ENCODE measurements at places on chromosomes 2 and 18.

- no peak for DNase-seq
Observed at GRCh38 chr2:173280853-173281252, 73.8 kb upstream of the CDCA7 start.

GRCh38 chr2:174617120-174617519 lies 19.5 kb upstream of the WIPF1 start:
- DNase-seq: no peak

DNA sequence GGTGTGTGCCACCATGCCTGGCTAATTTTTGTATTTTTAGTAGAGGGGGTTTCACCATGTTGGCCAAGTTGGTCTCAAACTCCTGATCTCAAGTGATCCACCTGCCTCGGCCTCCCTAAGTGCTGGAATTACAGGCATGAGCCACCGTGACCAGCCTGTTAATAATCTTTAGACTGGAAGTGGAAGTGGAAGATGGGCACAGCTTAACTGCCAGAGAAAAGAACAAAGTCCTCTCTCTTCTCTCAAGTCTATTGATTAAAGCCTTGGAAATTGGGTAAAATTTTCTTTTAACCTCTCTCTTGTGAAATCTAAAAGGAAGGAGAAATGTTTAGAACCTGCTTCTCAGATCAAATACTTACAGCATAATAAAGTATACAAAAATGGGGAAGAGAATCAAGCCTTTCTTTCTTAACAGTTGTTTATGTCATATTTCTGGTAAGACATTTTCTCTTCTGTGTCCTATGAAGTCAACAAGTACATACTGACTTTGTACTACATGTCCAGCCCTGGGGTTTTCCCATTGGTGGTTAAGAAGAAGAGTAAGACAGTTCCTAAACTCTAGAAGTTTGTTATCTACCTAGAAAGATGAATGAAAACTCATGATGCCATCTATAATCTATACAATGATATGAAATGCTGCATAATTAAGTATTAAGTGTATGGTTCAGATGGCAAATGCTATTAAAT lies 4.6 kb downstream of the TMEM169 start:
- no peak for DNase-seq

DNA sequence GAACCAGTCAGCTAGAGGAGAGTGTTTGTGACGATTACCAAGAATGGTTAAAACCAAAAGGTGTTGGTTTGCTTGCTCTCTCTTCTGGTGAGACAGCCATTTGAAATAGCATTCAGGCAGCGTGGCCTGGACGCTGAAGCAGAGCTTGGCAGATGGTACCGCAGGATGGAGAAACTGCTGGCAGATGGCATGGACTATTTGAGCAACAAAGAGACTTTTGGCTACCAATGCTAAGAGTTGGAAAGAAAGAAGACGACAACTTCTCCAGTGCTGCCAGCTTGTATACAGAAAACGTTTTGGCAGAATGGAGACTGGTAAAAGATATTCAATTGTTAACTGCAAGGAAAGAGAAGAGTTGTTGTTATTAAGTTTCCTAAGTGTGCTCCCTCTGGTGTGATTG lies 315.0 kb downstream of the PARD3B start:
- DNase-seq: peak; percentile 52

GRCh38 chr2:22907330-22907729 lies 477.6 kb upstream of the KLHL29 start:
- no peak for DNase-seq

GRCh38 chr2:46098621-46099062 lies 198.6 kb upstream of the EPAS1 start:
- DNase-seq: no peak

GRCh38 chr2:99851089-99851488 lies 291.3 kb downstream of the AFF3 start:
- no peak for DNase-seq

DNA sequence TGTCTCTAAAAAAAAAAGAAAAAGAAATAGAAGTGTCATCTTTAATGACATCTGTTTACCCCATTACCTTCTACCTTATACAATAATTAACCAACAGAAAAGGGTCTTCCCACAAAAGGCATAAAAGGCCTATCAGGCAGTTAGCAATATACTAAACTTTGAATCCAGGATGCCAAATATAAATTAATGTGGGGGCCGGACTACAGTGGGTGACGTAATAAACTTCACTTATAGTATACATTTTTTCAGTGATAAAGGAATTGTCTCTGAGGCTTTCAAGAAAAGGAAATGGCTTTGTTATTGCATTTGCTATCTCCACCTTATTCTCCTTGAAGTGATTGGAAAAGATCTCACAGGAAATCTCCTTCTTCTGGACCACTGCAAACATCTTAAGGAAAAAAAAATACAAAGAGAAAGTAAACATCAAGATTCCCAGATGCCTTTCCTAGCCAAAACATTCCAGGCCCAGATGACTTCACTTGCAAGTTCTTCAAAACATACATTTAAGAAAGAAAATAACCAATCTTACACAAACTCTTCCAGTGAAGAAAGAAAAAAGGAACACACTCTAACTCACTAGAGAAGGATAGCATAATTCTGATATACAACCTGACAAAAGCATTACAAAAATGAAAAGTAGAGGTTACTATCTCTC lies 126.2 kb upstream of the CAB39 start:
- no peak for DNase-seq

GRCh38 chr2:183935005-183935404 lies 663.3 kb upstream of the ZNF804A start:
- no peak for DNase-seq

DNA sequence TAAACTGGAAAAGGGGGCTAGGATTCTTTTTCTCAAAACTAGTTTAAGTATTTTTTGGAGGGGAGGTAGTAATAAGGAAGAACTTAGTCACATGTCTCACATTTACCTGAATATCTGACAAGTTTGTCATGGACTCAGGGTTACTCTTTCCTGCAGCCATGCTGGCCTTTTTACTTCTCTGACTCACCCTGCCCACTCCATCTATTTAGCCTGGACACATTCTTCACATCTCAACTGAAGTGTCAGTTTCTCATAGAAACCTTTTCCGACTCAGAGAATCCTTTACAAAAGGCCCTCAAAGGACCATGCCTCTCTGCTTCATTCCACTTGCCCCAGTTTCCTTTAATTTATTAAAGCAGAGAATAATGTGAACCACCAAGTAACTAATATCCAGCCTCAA lies 42.6 kb downstream of the SCN7A start:
- DNase-seq: no peak

DNA sequence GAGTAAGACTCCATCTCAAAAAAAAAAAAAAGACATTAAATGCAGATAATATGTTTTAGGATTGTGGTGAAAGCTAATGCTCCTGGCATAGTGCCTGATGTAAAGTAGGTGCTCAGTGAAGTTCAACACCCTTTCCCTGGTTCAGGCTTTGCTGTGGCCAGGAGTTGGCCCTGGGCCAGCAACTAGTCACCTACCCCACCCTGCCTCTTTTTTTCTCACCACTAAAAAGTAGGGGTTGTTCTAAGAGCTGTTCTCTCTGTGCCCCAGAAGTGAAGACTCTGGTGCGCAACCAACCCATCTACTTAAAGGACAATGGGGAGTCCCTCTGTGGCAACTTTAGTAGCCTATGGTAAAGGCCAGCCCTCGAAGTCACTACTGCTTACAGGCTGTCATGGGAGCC lies 75.9 kb downstream of the DNMT3A start:
- no peak for DNase-seq

DNA sequence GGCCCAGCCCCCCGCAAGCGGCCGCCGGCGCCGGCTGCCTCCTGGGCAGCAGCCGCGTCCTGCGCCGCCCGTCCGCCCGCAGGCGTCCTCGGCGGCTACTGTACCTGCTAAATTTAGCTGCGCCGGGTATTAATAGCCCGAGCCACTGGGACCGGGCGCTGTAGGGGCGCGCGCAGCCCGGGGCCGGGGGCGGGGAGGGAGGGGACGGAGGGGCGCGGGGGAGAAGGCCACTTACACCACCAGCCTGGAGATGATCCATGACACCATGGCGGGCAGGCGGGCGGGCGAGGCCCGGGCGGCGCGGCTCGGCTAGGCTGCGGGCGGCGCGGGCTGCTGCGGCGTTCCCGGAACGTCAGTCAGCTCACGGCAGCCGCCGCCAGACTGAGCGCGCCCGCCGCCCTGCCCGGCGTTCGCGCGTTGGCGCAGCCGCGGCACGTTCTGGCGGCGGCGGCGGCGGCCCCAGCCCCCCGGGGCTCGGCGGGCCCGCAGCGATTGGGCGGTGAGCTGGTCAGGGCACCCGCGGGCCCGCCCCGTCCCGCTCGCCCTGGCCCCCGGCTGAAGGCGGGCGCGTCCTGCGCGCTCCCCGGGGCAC lies at the start of gene REEP1:
REEP1 (minus strand) TSS at position 383 of the 592 bp plus-strand sequence; CDS start at position 267, 116 bp downstream.
- peak; percentile 88 for DNase-seq

GRCh38 chr2:63486861-63487290 lies 101.4 kb downstream of the WDPCP start:
- DNase-seq: peak; percentile 19

DNA sequence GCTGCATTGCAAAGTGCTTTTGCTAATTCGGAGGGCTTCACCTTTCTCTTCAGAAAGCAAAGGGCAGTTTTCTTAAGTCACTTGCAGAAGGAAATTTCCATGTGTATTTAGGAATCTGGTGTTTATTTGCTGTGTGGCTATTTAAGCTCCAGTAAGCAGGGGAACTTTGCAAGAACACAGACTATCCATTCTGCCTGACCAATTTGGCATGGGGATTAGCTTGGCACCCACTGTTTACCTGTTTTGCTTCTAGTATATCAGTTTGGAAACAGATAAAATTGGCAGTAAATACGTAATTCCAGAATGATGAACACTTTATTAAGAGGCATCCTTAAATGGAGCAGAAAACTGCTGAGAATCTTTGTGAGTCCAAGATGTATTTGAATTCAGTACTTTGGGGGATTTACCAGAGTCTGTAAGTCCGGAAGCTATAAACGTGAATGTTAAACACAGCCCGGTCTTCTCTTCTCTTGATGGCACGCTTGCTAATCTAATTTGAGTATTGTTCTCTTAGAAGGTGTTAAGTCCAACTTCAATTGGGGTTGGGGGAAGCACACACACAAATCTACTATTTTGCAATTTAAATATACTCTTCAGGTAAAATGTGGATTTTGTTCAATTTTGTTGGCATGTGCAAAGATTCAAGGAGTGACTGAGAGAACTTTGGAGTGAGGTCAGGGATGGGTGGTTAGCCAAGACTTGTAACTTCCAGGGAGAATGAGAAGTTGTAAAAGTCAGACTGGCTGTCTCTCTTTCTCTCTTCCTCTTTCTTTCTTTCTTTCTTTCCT lies 650 bp downstream of the ACKR3 start:
- DNase-seq: no peak

GRCh38 chr2:10305715-10306114 lies 3.0 kb downstream of the HPCAL1 start:
- DNase-seq: peak; percentile 60

GRCh38 chr2:10832203-10832936 lies 19.8 kb upstream of the PDIA6 start:
- DNase-seq: peak; percentile 91

GRCh38 chr2:39142904-39143605 lies 22.2 kb upstream of the SOS1 start:
- DNase-seq: no peak
